Left lobe of liver (tissue), 2 donors: ENCODE measurements at places on chromosomes 3 and 15. TPM values are rescaled to one million over a fixed set of nuclear protein-coding genes. Genes with fewer than 3 reads are reported as not detected.

DNA sequence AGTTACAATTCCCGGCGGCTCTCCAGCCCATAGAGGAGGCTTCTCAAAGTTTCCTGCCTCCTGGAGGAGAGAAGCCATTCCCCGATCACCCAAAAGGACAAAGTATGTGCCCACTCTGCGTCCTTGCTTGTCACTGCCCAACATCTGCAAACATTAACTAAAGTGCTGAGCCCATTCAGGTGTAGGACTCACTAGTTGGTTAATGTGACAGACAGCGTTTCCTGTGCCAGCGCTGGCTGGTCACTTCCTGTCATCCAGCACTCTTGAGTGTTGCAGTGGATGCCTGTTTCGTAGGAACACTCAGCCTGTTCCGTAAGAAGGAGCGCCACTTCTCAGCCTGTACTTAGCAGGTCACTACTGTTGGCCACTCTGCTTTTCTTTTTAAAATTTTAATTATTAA is 100.3 kb downstream of the APBA2 start:
- no peak for DNase-seq

ACAD9 gene
- 30.7 TPM for total RNA-seq

B3GALNT1 gene
- 0.33 TPM for total RNA-seq

- no peak for DNase-seq
Measured at GRCh38 chr15:100307241-100308212, 34.2 kb downstream of the ADAMTS17 start.

GRCh38 chr15:101246391-101246790 is 5.5 kb downstream of the CHSY1 start:
- no peak for DNase-seq

DNA sequence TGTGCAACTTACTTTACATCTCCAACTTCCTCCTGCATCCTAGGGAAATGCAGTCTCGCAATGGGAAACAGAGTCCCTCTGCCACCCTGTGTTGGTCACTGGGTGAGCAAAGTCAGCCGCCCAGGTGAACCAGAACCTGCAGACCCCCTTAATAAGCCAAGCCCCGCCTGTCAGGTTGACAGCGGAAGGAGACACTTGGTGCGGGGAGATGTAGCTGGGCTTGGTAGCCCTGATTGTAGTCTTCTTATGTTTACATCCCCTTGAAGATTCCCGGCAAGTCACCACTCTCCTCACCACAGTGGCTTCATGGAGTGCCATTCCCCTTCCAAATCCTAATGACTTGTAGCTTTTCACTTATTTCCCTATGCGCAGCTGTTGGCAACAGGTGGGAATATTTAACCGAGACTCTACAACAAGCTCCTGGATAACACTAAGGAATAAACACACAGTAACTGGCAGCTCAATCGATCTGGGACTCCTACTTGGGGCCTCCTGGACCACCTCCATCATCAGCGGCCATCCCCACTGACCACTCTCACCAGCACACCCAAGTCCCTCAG is 17.7 kb upstream of the CLSTN2 start:
- no peak for DNase-seq

SI gene
- not detected for total RNA-seq

DNA sequence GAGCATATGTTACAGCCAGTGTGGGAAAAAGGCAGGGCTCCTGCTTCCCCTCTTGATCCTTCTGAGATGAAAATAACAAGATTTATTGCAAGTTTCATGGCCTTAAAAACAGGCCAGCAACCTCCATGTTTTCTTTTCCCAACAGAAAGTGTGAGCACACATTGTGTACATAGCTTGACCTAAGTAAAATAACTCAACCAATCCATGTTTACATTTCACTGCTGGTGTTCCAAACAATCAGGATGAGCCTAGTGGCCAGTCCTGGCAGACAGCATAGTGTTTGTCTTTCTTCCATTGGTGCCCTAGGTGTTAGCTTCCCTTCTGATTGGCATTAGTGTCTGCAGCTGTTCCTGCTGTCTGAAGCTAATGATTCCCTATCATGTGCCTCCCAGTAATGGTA is 847.7 kb downstream of the EPHA3 start:
- DNase-seq, result no peak

DNA sequence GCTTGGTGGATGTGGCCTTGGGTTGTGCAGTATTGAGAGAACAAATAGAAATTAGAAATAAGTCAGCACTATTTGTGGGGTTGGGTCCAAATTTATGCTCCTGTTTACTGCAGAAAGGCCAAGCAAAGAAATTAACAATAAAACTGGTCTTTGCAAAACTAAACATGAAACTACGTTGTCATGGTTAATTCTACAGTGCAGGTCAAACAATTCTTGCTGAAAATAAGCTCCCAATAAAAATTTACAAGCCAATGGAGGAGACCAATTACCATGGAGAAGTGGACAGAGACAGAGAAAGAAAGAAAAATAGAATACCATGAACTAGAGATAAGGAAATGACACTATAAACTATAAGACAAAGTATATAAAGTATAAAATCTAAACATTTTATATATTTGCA is 101.3 kb downstream of the CDIN1 start:
- DNase-seq, result no peak

UACA gene
- total RNA-seq, result 13.7 TPM

DNA sequence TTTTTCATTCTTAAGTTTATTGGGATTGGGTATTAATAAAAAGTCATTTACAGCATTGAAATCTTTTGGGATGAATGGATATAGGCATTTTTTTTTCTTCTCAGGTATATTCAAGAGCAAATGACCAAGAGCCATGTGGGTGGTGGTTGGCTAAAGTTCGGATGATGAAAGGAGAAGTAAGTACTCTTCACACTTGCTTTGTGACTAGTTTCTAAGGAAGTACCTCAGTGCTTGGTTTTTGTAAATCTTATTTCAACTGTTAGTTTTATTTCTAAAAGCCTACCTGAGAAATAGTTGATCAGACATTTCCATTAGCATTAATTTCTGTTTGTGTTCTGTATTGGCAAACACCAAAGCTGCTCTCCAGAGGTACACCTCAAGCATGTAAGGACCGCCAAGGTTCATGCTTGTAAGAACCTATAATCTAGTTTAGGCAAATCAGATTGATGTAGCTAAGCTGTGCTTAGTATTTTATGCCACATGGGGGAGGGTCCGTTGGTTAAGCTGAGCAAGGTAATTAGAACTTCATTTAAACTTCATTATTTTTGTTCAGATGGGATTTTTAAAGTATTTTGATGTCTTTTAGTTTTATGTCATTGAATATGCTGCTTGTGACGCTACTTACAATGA is 35.4 kb downstream of the FXR1 start:
- no peak for DNase-seq

DNA sequence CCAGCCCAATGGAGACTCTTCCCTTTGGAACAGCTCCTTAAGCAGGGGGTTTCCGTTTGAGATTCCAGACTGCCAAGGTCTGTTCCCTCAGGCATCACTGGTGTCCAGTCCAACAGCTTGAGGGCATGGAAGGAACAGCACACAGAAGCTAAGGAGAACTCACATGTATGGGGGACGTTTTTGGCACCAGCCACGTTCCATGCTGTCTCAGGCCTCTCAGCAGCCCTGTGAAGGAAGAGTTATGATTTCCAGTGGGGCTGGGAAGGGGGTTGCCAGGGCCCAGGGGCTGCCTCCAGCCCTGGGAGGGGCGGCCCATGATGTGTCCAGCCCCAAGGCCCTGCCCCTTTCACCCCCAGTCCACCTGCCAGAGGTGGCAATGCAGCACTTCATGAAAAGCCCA is 7.5 kb upstream of the RHO start:
- DNase-seq, result no peak

GRCh38 chr3:126064627-126065258 is 19.2 kb downstream of the SLC41A3 start:
- no peak for DNase-seq

RFTN1 gene
- 20.9 TPM for total RNA-seq

DNAH12 gene
- total RNA-seq, result 0.20 TPM
